PC-3 (cell line): ENCODE measurements at places on chromosomes 13 and 19. TPM values are rescaled to one million over a fixed set of nuclear protein-coding genes. Genes with fewer than 3 reads are reported as not detected.

GRCh38 chr19:17264641-17264979, at the start of gene USHBP1:
TSS of gene USHBP1 (minus strand) at chr19:17264745. CDS start at chr19:17264299, 446 bp downstream.
- no peak for DNase-seq

DNA sequence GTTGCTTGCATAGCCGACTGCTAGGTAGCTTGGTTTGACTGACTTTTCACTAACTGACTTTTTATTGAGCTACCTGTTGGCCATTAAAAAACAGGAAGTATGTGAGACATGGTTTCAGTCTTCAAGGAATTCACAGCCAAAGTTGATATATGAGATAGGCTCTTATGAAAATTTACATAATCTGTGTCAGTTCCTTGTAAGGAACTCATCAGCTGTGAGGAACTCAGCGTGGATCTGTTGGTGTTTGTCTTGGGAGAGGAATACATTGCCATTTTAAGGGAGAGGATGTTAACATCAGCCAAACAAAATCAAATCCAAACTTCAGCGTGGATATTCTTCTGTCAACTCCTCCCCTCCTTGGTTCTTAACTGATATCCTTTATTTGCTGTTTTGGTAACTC, 2.0 kb downstream of the RNF113B start:
- no peak for DNase-seq

- no peak for DNase-seq
Measured at GRCh38 chr13:69737129-69737935, 370.3 kb upstream of the ATXN8OS start.

DNA sequence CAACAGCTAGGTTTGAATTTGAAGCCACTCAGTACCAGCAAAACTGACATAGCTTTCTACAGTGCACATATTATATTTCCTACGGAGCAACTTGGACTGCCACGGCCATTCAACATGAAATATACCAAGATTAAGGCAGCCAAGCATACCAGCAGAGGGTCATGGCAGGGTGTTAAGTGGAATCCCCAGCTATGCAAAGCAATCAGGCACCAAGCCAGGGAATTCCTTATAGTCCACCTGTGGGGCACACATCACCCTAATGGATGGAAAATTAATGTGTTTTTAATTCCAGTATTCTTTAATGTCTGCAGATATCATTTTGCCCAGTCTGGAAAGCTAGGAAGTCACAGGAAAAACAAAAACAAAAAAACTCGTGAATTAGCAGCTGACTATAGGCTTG, 1190.3 kb downstream of the EFNB2 start:
- DNase-seq = no peak

GRCh38 chr13:51283371-51283770, 56.1 kb upstream of the SERPINE3 start:
- DNase-seq = peak; percentile 2

- peak; percentile 59 for DNase-seq
Measured at GRCh38 chr13:78022164-78022877, 103.7 kb upstream of the EDNRB start.

- DNase-seq = no peak
Measured at GRCh38 chr13:67971291-67971690, 741.2 kb upstream of the PCDH9 start.

DNA sequence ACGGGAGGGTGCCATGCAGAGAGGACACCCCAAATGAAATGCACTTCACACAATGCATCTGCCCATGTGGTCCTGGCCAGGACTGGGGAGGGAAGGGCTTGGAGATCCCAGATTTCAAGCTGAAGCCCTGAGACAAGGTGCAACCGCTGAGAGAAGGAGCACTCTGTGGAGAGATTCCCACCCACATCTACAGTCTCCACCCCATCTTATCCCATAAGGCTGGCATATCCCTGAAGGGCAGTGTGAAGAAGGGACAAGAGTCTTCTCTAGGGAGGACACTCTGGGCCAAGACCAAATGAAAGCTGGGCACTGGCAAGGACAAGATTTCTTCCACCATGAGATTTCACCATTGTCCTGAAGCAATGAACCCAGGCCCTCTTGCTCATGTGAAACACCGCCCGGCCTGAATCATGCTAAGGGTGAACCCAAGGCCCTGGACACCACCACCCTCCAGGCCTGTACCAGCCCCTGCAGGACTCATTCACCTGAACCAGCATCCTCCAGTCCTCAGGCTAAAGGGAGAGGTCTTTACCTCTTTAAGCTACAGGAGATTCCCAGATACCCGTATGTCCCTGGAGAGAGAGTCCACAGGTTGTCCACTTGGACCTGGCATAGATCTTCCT, 20.5 kb downstream of the CEACAM4 start:
- DNase-seq = no peak

GRCh38 chr13:98768522-98768921, 16.1 kb upstream of the SLC15A1 start:
- no peak for DNase-seq

DNA sequence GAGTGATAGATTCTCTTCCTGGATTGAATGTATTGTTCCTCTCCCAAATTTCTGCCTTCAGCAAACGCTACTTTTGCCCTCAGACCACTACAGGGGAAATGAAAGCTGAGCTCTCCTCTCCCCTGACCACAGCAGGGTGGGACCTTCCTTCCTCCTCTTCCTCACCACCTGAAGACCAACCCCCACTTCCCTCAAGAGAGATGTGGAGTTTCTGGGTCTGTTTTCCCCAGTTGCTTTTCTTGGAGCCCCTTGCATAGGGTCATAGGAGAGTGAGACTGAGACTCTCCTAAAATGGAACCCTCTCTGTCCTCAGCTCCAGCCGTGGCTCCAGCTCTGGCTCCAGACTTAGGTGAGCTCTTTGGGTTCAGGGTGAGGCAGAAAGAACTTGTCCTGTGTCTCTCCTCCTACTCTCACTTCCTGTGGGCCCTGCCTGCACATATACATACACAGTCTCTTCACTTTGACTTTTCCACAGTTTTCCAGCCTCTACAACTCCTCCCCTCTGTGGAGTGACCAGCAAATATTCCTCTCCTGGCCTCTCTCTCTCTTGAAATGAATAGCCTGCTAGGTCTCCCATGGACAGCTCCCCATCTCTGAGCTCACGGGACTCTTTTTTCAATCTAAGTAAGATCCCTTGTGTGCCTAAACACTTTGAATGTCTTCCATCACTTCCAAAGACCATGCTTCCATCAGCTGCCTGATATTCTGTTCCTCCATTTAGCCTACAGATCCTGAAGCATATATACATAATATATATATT, 19.2 kb upstream of the ZNF175 start:
- no peak for DNase-seq

DNA sequence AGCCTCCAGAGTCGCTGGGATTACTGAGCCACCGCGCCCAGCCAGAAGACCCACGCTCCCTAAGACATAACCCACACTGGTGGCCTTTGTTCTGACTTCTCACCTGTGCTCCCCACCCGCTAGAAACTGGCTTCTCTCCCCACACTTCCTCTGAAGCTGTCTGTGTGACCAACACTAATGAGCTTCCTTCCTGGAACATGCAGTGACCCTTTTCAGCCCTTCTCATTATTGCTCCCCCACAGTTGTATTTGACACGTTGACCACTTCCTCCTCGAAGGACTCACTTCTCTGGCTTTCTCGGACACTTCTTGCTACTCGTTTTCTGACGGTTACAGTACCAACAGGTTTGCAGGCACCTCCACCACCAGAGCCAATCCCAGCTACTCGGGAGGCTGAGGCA, 10.9 kb downstream of the NCR1 start:
- DNase-seq = no peak

DNA sequence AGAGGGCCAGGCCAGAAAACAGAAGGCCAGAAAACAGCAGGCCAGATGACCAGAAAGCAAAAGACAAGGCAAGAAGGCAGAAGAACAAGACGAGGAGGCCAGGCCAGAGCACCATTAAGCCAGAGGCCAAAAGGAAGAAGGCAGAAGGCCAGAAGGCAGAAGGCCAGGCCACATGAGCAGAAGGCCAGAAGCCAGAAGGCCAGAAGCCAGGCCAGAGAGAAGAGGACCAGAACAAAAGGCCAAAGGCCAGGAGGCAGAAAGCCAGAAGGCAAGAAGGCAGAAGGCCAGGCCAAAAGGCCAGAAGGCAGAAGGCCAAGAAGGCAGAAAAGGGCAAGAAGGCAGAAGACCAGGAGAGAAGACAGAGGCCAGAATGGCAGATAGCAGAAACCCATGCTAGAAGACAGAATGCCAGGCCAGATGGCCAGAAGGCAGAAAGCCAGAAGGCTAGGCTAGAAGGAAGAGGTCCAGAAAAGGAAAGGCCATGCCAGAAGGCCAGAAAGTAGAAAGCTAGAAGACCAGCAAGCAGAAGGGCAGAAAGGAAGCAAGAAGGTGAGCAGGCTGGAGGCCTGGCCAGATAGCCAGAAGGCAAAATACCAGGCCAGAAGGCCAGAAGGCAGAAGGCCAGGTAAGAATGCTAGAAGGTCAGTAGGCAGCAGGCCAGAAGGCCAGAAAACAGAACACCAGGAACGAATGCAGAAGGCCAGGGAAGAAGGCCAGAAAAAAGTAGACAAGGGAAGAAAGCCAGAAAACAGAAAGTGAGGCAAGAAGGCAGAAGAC, 187.6 kb downstream of the TUBA3C start:
- DNase-seq = no peak

DNA sequence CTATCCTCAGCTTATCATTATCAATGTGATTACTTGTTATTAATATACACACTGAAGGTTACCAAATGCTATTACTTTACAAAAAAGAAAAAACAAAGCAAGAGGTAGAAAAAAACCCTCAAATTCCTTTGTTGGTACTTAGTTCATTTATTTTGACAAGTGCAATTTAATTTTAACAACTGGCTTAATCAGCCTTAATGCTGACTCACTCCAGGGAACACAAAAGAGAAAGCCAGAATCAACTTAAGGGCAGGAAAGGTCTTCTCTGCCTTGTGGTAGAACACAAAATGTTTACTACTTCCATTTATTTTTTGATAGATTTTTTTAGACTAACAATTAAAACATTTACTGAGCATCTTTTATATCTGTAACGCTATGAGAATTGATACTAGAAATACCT, 417.1 kb downstream of the PCDH17 start:
- DNase-seq = no peak

GRCh38 chr13:68927387-68928026, 1180.1 kb upstream of the ATXN8OS start:
- peak; percentile 60 for DNase-seq

- DNase-seq = peak; percentile 13
Measured at GRCh38 chr13:77325371-77325980, 1.4 kb downstream of the MYCBP2 start.

DNA sequence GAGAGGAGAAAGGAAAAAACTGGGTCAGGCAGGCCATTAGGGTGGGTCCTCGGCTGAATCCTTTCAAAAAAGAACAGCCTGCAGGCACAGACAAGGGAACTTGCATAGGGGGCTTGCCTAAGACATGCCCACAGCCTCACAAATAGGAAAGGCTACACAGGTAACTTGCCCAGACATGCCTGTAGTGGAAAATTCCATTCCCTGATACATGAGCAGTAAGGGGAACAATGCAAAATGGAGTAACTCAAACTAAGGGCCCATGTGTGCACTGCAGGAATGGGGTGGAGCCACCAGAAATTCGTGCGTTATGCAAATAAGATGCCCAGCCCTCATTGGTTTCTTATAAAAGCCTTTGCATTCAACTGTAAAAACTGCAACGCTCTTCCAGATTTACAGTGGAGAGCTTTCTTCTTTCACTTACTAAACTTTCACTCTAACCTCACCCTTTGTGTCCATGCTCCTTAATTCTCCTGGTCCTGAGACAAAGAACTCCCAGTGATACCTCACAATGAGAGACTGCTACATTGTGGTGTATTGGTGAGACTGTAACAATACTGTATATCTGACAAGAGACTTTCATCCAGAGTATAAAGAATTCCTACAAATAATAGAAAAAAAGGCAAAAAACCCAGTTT, 59.5 kb upstream of the SLITRK1 start:
- no peak for DNase-seq

DNA sequence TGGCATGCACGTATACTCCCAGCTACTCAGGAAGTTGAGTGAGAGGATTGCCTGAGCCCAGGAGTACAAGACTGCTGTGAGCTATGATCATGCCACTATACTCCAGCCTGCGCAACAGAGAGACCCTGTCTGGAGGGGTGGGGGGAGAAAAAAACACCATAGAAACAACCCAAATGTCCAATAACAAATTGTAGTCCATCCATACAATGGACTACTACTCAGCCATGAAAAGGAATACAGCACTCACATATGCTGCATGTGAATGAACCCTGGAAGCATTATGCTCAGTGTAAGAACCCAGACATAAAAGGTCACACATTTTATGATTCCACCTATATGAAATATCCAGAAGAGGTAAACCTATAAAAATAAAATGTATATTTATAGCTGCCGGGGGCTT, 42.3 kb downstream of the CD320 start:
- DNase-seq = no peak

DNA sequence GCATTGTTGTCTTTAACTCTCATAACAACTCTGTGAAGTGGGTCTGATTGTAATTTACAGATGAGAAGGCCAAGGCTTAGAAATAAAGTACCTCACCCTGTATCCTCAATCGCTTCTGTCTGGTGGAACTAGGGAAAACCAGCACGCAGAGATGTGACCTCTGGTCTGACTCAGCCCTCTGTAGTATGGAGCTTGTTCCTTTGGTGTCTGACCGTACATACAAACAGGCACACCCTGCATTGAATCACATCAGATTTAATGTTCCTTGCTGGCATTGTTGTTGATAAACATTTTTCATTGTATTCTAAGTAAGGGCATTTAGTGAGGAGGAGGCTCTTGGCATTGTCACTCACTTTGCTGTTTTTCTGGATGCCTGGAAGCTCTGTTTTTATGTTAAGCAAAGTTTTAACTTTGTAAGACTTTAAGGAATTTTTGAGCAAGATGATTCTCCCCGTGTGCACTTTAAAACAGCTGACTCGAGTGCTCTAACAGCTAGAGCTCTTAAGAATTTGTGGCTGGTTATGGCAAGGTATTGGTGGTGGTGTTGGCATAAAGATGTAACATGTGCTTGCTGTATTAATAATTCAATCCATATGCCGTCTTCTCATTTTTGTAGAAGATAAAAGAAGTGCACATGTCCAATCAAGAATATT, 89.0 kb upstream of the SPATA13 start:
- DNase-seq = peak; percentile 60

DNA sequence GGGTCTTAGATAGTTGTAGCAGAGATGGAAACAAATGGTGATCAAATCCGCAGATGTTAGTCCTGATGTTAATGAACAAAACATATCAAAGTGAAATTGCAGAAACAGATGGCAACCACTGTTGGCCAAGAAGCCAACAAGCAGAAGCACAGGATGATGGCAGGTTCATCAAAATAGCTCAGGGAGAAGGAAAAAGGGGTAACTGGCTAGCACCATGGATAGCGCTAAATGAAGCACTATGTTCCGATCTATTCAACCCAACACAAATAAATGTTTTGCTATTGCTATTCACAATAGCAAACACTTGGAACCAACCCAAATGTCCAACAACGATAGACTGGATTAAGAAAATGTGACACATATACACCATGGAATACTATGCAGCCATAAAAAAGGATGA, 413.7 kb downstream of the FGF14 start:
- no peak for DNase-seq

- no peak for DNase-seq
Measured at GRCh38 chr19:48806518-48806817, 4.4 kb downstream of the BCAT2 start.

GRCh38 chr19:928471-929202, 2.8 kb downstream of the ARID3A start:
- DNase-seq = no peak

- DNase-seq = no peak
Measured at GRCh38 chr13:49539313-49539712, 43.6 kb downstream of the PHF11 start.

SIAH3 gene
- total RNA-seq = not detected in 2 replicates

CEBPA gene
- 2.9 and 6.3 TPM in 2 replicates for total RNA-seq

LILRA6 gene
- total RNA-seq = not detected in 2 replicates

KLK4 gene
- not detected in 2 replicates for total RNA-seq

ZNF414 gene
- total RNA-seq = 4.6 and 4.7 TPM in 2 replicates

IL12RB1 gene
- not detected in 2 replicates for total RNA-seq

CEACAM16 gene
- not detected in 2 replicates for total RNA-seq

PGLYRP2 gene
- not detected in 2 replicates for total RNA-seq

SULT2A1 gene
- not detected in 2 replicates for total RNA-seq

ZSCAN1 gene
- not detected in 2 replicates for total RNA-seq
